ENCODE measurements at places on chromosomes 7 and 10.

GRCh38 chr10:130492266-130492934 is 356.2 kb downstream of the GLRX3 start:
- no peak for DNase-seq

- peak; percentile 55 for DNase-seq
These were observed 16.1 kb downstream of the COL26A1 start for GRCh38 chr7:101378751-101379174.

DNA sequence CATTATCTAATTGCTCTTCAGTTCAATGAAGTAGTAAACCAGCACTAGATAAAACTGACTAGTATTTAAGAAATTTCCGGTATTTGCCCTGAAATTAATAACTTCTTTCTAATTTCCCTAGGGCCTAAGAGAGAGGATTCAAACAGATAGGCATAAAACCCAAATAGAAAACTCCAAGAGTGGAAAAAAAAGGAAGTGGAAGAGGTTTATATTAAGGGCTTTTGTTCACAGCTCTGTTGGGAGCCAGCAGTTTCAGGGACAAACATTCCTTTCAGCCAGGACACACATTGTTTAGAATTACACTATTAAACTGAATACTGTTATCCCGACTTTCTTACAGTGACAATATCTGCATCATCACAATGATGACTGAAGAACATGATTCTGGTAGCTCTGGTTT is 3.6 kb downstream of the ODAD2 start:
- peak; percentile 8 for DNase-seq

DNA sequence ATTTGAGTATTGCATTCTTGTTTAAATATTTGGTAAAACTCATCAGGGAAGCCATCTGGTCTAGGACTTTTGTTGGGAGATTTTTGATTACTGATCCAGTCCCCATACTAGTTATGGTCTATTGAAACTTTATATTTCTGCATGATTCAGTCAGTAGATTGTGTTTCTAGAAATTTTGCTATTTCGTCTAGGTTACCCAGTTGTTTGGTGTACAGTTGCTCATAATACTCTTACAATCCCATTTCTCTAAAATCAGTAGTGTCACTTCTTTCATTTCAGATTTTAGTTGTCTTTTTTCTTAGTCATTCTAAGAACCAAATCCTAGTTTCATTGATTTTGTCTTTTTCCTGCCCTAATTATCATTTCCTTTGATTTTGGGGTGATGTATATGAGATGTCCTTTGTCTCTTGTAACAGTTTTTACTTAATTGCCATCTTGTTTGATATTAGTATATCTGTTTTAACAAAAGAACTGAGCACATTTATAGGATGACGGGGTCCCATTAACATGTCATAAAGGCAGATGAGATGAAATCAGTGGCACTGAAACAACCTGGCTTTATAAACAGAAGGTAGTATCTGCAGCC is 7.9 kb downstream of the MALSU1 start:
- no peak for DNase-seq

GRCh38 chr7:103124429-103124979 is 24.4 kb downstream of the NAPEPLD start:
- no peak for DNase-seq

GRCh38 chr7:130882396-130882795 is 148.4 kb upstream of the KLF14 start:
- no peak for DNase-seq

DNA sequence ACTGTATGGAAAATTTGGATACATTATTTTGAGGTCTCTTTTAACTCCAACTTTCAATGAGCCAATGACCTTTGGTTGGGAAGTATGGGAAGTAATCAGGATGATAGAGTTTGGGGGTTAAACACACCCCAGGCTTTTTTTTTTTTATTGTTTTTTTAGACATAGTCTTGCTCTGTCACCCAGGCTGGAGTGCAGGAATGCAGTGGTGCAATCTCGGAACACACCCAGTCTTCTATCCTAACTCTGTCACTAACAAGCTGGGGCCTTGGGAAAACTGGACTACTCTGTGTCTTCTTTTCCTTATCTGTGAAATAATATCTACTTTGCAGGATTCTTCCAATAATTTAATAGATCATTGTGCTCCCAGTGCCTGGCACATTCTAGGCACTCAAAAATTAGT is 37.6 kb upstream of the AGBL3 start:
- no peak for DNase-seq

- DNase-seq, result peak; percentile 84
These were observed 66.0 kb upstream of the HDAC9 start for GRCh38 chr7:18429547-18429946.

DNA sequence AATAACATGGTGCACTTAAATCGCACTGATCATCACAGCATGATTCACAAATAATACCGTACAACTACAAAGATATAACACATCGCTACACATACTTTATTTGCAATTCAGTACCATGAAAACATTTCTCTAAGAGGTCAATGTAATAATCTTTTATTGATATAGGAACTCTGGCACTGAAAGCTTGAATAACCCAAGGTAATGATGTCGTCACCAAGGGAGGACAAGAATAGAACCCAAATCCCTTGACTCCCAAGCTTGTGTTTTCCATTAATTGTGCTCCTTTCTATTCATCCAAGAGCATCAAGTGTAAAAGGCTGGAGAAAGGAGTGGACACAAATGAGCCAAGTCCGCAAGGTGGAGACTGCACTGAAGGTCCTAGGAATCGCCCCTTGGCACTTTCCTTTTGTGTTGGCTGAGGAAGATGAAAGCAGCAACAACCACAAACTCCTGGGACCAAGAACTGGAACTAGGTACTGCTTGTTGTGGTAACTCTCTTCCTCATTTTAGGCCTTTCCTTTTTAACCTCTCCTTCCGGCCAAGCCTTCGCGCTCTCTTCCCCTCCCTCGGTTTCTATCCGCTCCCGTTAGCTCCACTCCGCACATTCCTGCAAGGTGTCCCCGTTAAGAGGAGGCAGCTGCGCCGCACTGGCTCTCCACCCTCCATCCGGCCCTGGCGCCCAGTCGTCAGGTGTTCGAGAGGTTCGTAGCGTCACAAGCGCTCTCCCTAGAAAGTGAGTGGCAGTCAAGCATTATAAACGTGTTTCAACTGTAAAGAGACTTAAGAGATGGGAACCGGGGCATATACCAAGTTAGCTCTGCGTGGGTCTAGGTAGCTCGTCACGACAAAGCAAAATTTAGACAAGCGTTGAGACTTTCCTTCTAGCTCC is 1.0 kb upstream of the CBLL1 start:
- DNase-seq, result no peak

- no peak for DNase-seq
These were observed 175.3 kb downstream of the MBL2 start for GRCh38 chr10:52597189-52597863.

DNA sequence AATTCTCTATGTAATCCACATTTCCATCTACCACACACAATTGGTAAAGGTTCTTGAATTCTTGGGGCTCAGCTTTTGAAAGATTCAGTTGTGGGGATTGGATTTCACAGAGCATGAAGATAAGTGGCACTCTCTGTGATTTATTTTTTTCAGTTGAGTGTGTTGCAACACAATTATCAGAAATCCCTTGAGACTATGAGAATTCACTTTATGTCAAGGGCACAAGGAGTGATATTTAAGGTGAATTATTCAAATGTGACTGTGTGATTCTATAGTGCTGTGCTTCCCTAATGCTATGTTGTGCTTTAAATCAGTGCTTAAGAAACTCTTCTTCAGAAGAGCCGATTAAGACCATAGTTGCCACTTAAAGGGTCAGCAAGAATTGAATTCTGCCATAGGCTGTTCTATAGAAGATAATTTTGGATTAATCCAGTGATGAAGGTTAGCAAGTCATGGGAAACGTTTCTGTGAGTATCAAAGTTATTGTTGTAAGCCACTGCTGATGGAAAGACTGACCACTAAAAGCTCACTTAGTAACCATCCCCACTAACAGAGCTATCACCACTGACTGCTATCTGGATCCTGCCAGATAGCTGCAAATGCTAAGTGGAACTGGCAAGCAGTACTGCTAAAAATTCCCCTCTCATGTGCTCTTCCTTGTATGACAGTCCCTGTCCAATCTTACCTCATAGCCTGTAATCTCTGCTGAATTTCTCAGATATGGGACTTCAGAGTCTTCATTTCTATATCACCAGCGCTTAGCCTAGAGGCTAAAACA is 134.0 kb upstream of the SEMA3D start:
- DNase-seq, result no peak

- no peak for DNase-seq
These were observed 197.7 kb upstream of the POT1 start for GRCh38 chr7:125127304-125127703.

GRCh38 chr7:82423446-82423845 is 20.1 kb downstream of the CACNA2D1 start:
- DNase-seq, result no peak

GRCh38 chr7:66696774-66697191 is 43.8 kb upstream of the RABGEF1 start:
- DNase-seq, result peak; percentile 38

- DNase-seq, result no peak
These were observed 23.5 kb downstream of the KLHL7 start for GRCh38 chr7:23129036-23129435.

DNA sequence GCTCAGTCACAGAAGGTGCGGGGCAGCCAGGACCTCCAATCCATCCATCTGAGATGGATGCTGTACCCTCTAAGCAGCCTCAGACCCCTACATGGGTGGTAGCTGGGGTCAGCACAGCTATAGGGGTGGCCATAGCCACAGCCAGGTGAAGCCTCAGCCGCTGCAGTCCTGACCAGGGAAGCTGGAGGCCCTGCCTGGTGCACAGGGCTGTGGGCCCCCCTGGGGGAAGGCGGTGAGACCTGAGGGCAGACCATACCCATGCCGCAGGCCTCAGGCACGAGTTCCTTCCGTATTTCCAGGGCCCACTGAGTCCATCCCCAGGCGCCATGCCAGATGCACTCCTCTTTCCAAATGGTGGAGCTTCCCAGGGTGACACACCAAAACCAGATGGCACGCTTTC is 96.6 kb upstream of the KDM7A start:
- no peak for DNase-seq

DNA sequence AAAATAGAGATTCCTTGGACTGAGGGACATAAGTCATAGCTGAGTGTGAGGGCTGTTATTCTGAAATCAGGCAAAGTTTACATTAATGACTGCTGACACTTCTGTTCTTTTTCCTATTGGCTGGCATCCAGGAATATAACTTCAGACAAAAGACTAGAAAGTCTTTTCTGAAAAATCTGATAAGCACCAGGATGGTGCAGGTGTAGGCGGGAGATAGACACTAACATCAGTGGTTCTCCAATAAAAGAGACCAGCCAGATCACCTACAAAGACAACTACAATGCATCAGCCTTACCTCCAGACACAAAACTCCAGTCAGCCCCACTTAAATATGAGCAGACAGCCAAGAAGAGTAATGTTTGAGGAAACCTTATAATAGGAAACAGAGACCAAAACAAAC is 168.3 kb upstream of the LRGUK start:
- DNase-seq, result no peak

DNA sequence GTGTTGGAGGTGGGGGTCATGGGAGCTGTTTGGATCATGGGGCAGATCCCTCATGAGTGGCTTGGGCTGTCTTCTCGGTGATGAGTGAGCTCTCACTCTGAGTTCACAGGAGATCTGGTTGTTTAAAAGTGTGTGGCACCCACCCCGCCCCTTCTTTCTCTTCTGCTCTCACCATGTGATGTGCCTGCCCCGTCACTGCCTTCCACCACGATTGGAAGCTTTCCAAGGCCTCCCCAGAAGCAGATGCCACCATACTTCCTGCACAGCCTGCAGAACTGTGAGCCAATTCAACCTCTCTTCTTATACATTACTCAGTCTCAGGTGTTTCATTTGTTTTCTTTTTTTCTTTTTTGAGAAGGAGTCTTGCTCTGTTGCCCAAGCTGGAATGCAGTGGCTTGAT is 170.0 kb downstream of the PTPN20 start:
- DNase-seq, result no peak

DNA sequence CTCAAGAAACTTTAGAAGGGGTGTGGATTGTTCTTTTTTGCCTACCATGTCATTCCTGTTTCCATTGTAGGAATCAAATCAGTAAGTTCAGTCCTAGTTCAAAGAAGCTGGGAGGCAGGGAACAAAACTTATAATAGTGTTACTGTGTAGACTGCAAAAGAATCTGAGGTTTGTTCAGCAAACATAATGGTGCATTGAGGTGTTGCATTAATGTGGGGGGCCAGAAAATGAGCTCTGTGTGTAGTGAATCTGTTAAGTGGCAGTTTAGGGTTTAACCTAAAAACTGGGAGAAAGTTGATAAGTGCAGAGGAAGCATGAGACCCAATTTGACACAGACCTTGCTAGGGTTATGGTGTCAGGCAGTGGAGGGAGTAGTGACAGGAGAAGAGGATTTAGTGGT is 197.7 kb downstream of the SUGCT start:
- no peak for DNase-seq

GRCh38 chr10:33414841-33415240 is 80.4 kb upstream of the NRP1 start:
- no peak for DNase-seq

DNA sequence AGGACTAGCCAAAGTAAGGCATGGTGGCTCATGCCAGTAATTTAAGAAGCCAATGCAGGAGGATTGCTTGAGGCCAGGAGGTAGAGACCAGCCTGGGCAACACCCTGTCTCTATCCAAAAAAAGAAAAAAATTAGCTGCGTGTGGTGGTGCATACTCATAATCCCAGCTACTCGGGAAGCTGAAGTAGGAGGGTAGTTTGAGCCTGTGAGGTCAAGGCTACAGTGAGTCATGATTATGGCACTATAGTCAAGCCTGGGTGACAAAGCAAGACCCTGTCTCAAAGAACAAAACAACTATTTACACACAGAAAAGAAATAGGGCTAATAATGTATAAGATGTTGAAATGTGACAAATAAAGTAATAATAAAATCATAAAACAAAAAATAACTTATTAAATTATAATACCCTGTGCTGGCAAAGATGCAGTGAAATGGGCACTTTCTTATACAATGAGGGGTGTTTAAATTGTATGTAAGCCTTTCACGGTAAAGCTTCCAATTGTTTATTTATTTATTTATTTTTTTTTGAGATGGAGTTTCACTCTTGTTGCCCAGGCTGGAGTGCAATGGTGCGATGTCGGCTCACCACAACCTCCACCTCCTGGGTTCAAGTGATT is 175.2 kb downstream of the TPST1 start:
- no peak for DNase-seq

GRCh38 chr10:93313798-93314197 is 168.3 kb downstream of the MYOF start:
- no peak for DNase-seq

DNA sequence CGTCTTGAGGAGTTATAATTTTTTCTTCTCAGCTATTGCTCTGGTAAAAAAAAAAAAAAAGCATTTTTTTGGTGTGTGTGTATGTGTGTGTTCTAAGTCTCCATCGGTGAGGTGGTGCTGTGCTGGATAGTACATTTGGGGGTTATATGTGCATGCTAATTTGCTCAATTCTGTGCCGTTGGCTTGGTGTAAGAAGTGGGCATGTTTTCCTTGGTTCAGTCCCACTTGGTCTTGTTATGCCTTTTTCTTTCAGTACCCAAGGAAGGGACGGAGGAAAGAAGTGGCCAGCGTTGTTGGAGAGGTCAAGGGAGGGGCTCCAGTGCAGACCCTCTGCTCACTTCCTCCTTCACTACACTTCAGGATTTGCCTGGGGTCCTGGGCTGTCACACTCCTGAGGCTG is 20.4 kb downstream of the LRMDA start:
- no peak for DNase-seq

All from fibroblast of skin of abdomen (primary cell).